ENCODE measurements at places on chromosomes 2 and 18.

GRCh38 chr2:42860319-42861094, 68.1 kb upstream of the HAAO start:
- no peak for DNase-seq

DNA sequence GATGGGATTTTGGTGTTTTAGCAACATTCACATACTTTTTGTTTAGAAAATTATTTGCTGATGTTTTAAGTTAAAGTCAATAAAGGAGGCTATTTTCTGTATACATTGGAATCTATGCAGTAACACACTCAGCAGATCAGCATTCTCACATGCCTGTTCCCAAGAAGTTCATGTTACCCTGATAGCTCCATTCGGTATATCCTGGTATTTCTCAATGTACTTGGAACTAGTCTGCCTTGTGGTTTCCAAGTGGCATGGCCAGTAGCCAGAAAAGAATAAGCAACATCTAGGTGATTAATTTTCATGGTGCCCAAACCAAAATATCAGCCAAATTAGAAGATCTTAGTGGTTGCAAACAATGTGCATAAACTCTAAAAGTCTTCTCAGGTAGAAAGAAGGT, 5.2 kb upstream of the NCAPH start:
- DNase-seq = no peak

DNA sequence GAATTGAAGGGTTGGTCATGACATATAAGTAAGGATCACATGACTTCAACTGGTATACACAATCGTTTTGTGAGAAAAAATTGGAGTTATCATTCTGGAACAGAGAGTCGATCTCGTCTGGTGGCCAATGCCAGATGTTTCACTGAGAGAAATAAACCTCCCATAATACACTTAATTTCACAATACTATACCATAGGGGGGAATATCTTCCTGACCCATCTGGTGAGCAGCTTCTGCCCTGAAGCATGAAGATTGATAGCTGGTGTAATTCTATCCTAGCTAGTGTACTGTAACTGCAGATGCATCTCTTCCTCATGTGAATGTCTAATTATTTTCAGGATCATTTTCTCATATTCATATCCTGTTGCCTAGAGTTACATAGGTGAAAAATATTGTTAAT, 15.7 kb upstream of the CDH7 start:
- DNase-seq = peak; percentile 17

GRCh38 chr2:165425556-165425955, 43.9 kb upstream of the CSRNP3 start:
- no peak for DNase-seq

- no peak for DNase-seq
Observed at GRCh38 chr18:55484773-55485172, 103.2 kb downstream of the TCF4 start.

DNA sequence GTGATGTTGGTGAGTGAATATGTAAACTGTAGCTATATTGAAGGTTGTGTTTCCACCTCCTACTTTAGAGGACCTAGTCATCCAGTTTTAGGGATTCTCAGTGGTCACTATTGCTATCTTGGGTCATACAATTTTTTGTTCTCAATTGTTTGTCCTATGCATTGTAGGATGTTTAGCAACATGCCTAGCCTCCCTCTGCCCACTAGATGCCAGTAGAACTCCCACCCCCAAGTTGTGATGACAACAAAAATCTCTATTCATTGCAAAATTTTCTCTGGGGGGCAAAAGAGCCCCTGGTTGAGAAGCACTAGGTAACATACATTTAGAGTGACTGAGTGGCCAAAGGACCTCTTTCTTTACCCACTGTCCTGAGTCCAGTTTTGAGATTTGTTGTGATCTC, 87.3 kb downstream of the LRRTM4 start:
- DNase-seq = no peak

- no peak for DNase-seq
Observed at GRCh38 chr18:62033207-62033606, 140.4 kb upstream of the RNF152 start.

DNA sequence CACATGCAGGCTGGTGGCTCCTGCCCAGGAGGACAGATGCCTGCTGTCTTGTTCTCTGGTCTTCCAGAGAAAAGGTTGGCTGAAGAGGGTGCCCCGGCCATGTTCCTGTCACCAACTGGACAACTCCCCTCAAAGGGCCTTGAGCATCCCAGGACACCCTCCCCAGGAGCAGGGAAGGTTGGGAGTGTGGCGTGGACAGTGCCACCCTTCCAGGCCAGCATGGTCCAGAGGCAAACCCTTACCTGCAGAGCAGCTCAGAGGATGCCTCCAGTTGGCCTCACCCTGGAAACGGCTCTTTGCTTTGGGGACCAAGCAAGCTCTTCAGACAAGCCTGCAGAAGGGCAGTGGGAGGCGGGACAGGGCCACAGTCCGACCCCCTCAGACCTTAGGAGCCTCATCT, 4.9 kb upstream of the GPC1 start:
- DNase-seq = no peak

DNA sequence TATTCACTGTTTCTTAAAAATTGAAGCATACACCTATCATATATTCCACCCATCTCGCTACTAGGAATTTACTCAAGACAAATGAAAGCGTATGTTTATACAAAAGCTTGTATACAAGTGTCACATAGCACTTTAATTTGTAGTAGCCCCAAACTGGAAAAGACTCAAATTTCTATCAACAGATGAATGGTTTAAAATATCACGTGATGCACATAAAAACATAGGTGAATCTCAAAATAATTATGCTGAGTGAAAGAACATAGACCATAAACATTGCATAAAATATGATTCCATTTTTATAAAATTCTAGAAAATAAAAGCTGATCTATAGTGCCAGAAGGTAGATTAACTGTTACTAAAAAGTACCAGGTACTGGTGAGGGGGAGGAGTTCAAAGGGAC, 392.9 kb upstream of the LRATD1 start:
- DNase-seq = no peak

DNA sequence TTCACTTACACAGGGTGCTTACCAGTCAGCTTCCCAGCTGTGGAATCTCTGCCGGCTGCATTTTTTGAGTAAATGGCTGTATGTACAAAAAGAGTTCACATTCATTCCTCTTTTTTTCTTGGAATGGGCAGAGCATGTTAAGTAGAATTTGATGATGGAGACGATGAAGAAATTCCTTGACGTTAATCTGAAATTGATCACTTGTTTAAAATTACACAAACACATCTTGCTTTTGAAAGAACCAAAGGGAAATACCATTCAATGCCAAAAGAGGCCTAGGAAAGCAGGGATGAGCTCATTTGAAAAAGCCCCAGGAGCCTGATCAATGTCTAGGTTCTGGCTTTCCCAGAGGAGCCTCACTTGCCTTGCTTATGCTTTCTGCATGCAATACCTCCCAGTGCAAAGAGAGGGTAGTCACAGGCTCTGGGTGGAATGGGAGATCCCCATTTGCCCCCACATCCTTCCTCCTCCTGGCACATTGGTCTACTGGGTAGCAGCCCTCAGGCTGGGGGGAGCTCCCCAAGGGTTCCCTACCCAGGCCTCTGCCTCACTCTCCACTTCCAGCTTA, 12.3 kb upstream of the SMAD7 start:
- DNase-seq = no peak

DNA sequence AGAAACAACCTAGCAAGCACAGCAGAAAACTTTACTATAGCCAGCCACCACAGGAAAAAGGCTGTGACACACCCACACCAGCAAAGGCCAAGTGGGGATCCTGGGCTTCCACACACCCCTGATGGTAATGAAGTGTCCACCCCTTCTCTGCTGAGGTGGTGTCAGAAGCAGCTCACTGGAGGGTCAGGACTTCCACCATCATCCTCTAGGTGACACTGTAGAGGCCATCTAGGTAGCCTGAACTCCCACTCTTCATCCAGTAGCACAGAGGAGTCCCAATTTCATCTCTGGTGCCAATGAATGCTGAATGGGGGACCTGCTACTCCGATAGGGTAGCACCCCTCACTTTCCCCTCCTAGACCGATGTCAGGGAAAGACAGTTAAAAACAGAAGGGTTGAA, 1544.4 kb downstream of the LRP1B start:
- DNase-seq = peak; percentile 24

- peak; percentile 41 for DNase-seq
Observed at GRCh38 chr18:74402806-74403433, 54.2 kb downstream of the DIPK1C start.

- no peak for DNase-seq
Observed at GRCh38 chr18:55794288-55795052, 206.5 kb upstream of the TCF4 start.

DNA sequence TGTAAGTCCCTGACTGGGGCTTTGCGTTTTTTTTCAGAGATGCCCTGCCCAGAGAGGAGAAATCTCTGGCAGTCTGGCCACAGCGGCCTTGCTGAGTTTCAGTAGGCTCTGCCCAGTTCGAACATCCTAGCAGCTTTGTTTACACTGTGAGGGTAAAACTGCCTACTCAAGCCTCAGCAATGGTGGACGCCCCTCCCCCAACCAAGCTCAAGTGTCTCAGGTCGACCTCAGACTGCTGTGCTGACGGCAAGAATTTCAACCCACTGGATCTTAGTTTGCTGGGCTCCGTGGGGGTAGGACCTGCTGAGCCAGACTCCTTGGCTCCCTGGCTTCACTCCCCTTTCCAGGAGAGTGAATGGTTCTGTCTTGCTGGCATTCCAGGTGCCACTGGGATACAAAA, 31.7 kb downstream of the L3MBTL4 start:
- no peak for DNase-seq

DNA sequence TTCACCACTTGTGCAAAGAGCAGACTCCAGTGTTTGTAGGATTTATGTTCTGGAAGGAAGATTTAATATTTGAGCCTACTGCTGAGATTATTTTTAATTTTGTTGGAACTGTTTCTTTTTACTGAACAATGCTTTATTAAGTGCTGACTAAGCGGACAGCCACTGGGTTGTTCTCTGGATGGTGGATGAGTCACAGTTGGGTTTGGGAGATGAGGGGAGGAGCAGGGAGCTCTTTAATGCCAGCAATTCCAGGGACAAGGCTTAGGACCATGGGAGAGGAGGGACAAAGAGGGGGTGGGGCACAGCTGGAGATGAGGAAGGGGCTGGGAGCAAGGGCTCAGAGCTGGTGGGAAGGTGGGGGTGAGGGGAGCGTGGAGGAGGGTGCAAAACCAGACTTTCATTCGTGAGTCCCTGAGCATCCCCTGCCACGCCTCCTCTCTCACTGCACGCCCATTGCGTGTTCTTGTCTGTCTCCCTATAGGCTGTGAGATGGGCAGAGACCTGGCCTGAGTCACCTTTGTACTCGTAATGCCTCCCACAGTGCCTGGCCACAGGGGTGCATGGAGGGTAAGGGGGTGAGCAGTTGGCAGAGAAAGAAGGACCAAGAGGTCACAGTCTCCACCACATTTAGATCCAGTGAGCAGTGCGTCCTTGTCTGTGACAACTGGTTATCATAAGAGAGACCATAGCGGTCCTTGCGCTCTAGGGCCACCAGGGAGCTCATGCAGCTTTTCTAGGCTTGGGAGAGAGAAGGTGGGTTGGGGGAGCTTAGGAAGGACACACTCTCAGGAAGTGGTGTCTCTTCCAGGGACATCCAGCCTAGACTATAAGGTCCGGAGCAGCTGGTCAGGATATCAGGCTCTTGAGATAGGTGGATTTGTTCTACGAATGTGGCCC, 18.4 kb downstream of the SLC4A3 start:
- DNase-seq = no peak

DNA sequence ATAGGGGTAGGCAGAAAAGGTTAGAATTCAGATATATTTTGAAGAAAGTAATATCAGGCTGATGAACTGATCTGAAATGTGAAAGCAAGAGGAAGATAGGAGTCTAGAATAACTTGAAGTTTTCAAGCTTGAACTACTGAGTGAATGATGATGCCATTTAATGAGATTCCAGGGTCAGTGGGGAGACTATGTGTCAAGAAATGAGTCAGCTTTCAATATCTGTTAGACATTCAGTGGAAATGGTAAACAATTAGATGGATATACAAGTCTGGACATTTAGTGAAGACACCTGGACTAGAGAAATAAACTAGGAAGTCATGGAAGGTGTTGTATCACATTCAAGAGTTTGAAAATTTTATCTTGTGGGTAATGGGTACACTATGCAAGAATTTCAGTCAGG, 326.9 kb downstream of the FSIP2 start:
- DNase-seq = no peak

DNA sequence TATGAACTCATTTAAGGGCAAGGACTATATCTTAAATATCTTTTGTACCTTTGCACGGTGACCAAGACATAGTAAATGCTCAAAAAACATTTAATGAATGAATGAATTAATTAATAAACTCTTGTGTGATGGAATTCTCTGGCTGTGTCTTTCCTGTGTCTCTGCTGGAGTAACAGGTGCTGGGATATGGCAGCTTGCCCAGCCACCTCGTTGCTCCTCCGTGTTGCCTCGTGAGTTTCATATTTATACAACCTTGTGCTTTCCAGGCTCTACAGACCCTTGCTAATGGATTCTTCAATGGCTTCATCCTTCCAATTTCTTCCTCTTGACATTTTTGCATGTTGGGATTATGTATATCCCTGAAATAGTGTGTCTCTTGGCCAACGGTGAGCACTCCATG, 30.4 kb downstream of the CTAGE1 start:
- no peak for DNase-seq

DNA sequence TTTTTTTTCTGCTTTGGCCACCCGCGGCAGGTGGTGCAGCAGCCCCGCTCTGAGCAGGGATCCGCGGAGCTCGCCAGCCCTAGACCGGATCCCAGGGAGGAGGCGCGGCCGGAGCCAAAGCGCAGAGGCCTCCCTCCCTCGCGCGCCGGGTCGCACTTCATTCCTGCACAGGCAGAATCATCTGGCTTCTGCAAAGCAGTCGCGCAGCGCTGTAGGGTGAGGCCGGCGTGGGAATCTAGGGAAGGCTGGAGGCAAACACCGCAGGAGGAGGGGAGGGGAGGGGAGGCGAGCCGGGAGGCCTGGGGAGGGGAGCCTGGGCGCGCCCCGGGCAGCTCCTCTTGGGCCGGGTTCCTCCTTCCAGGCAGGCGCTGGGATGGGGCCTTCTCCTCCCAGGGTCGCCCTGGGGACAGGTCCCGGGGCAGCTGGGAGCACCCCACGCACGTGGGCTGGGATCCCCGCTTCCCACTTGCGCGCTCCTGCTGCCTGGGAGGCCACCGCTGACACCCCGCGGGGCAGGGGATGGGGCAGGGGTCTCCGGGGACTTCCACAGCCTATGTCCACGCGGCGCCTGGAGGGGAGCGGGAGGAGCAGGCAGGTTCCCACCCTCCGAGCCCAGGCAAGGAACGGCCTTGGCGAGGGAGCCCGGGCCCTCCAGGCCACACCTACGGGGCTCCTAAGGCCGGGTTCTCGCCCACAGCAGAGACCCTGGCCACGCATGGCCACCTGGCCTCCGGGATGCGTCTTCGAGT, 45.0 kb downstream of the MBP start:
- no peak for DNase-seq

DNA sequence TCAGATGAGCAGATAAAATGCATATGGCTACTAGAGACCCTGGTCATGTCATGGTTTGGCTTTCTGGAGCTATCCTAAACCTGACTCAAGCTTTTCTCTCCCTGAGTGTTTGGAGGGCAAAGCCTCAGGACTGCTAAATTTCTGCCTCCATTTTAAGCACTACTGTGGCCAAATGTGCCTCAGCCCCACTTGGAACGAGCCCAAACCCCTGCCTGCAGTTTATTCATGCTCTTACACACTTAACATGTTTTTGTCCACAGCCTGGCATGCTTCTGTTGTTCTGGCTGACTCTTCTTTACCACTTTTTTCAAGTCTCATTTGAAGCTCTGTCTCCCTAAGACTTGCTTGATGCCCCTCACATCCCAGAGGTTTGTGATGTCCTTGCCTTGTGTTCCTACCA, 24.7 kb downstream of the MGAT5 start:
- no peak for DNase-seq

Data from erythroblast (primary cell).